ENCODE measurements at places on chromosomes 1 and 21. TPM values are rescaled to one million over a fixed set of nuclear protein-coding genes. Genes with fewer than 3 reads are reported as not detected.
A peak's percentile ranks its signal among the peaks of the same experiment; 100 is the strongest.

SYCP1 gene
- not detected for total RNA-seq

DNA sequence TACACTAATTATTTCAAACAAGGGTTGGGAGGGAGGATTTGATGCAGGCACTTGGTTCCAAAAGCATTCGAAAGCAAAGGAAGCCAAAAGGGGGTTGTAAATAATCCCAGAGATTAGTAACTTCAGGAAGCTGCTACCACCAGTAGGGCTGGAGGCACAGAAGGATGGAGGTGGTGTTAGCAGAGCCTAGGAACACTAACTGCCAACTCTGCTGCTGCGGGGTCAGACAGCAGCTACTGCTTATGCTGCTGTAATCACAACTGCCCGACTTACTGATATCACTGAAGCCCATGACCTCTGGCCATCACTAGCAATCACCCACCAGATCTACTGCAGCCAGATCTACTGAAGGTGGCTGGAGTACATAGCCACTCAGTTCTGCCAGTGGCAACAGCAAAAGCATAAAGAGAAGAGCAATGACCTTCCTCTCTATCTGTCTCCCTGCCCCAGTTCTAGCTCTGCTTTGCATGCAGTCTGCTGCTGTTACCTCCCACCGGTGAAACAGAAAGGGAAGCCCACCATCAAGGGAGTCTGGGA, 408.5 kb downstream of the PLPP3 start:
- no peak for DNase-seq

- DNase-seq: peak; percentile 48
These were observed at the start of gene NUAK2 for GRCh38 chr1:205321162-205321958. Gene NUAK2 (minus strand): TSS chr1:205321745. CDS start chr1:205321628, 117 bp downstream.

GRCh38 chr1:217982331-217983050, 302.6 kb upstream of the RRP15 start:
- no peak for DNase-seq

GRCh38 chr1:54519709-54520108, 28.3 kb upstream of the ACOT11 start:
- DNase-seq: no peak

DNA sequence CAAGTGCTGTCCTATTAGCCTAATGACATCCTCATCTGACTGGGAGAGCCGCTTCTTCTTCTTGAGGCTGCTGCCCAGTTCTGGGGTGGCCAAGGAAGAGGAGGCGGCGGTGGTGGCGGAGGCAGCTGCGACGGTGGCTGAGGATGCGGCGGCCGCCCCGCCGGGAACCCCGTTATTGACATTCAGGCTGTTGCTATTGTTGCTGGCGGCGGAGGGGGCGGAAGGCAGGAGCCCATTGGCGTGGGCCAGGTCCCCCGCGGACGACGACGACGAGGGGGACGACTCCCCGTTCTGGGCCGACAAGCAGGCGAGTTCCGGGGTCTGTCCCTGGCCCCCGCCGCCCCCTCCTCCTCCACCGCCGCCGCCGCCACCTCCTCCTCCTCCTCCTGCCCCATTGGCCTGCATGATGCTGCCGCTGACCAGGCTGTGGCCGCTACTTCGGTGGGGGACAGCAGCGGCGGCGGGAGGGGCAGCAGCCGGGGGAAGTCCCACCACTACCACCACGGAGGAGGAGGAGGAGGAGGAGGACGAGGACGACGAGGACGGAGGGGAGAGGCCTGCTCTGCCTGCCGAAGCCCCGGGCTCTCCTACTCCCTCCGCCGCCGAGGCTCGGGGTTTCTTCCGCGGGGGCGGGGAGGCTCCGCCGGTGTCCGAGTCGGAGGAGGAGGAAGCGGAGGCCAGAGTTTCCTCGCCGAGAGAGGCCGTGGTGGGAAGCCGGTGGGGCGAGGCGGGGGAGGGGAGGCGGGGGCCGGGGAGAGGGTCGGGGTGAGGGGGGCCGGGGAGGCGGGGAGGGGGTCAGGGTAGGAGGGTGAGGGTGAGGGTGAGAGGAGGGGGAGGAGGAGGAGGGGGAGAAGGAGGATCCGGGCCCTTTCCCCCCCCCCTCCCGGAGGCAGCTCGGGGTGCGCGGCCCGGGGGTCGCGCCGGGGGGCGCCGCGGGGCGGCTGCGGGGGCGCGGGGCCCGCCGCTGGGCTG, 610 bp downstream of the WDR26 start:
- DNase-seq: peak; percentile 60

DNA sequence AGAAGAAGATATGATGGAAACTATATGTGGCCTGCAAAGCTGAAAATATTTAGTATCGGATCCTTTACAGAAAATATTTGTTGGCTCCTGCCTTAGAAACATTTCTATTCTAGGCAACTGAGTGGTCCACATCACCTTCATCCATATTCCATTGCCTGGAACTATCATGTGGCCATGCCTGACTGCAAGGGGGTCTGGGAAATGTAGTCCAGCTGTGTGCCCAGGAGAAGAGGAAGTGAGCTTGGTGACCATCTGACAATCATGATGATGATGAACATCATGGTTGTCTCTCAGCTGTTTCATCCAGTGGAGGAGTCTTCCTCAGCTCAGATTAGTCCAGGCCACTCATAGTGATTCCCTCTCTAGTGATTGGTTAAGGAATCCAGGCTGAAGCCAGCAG, 61.8 kb upstream of the IFNLR1 start:
- DNase-seq: peak; percentile 53

Data from Karpas-422 (cell line).